ENCODE measurements at places on chromosomes 2 and 18.
A peak's percentile ranks its signal among the peaks of the same experiment; 100 is the strongest.

DNA sequence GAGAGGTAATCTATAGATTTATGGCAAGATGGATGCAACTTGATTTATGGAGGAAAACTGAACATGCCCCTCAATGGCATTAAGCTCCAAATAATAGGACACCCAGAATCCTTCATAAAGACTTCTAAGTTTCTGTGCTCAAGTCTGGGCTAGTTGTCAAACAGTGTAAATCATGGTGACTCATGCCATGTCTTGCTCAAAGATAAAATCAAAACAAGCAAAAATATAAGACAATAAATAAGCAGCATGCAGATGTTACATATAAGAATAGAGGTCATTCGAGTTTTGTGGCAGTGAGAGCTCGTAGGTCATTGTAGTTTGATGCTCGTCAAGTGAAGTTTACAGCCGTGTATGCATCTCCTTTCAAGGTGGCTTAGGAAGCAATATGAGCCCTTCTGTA is 403.2 kb downstream of the THSD7B start:
- DNase-seq = no peak

DNA sequence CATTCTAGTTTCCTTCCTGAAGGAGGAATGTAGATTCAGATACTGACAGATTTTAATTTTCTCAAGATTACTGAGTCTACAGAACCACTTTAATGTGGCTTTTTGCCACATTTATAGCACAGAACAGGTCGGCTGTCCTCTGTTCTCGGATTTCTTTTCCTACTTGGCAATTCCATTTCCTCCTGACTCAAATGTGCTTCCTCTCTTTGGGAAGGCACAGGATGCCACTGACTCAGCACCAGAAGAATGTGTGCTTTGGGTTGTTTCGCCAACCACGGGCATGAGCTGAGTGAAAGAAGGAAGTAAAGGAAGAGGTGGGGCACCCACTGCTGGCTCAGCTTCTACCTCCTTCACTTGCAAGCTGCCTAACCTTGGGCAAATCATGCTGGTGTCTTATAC is 970.6 kb upstream of the ACVR2A start:
- no peak for DNase-seq

- DNase-seq = peak; percentile 31
Measured at GRCh38 chr2:25042321-25043240, 705 bp downstream of the EFR3B start.

GRCh38 chr2:233532971-233533370 is 33.6 kb downstream of the USP40 start:
- no peak for DNase-seq

DNA sequence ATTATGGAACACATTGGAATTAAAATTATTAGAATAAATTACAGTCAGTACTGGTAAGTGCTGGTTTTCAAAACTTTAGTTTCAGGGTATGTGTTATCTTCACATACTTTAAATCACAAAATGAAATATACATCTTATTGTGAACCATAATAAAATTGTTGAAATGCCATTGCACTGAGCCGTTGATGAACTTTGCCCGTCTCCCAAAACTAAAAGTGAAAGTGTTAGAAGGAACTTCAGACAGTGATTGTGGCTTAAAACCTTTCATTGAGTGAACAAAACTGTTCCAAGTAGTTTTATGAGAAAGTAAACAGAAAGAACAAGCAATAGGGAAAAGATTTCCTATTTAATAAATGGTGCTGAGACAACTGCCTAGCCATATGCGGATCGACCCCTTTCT is 811.6 kb downstream of the PLCL1 start:
- DNase-seq = no peak
